ENCODE measurements at places on chromosomes 1 and 21.

DNA sequence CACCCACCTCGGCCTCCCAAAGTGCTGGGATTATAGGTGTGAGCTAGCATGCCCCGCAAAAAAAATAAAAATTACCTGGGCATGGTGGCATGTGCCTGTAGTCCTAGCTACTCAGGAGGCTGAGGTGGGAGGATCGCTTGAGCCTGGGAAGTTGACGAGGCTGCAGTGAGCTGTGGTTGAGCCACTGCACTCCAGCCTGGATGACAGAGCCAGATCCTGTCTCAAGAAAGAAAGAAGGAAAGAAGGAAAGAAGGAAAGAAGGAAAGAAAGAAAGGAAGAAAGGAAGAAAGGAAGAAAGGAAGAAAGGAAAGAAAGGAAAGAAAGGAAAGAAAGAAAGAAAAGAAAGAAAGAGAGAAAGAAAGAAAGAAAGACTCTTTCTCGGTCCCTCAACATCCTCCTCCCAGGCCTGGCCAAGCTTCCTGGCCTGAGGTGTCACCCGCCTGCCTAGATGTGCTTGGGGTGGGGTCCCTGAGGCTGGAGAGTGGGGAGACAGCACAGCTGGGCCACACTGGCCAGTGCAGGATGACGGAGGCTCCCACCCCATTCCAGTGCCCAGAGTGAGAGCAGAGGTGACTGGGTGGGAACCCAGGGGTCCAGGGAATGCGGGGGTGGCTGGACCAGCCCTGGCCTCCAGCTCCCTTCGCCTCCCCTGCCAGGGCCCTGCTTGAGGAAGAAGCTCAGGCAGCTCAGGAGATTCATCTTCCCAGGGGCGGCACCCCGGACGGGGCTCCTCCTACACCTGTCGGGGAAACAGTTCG, 10.2 kb upstream of the GNB1 start:
- no peak for DNase-seq

DNA sequence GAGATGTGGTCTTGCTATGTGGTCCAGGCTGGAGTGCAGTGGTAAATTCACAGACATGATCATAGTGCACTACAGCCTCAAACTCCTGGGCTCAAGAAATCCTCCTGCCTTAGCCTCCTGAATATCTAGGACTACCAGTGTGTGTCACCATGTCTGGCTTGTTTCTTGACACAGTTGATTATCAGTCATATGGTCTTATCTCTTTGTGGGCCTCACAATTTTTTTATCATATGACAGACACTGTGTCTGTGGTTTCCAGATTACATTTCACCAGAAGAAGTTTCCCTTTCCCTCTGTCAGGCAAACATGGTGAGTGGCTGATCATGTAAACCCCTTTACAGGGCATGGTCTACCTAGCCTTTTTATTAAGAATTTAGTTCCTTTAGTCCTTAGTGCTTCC, 96.1 kb downstream of the HFM1 start:
- DNase-seq = no peak

- no peak for DNase-seq
Observed at GRCh38 chr1:208717525-208717924, 473.3 kb upstream of the PLXNA2 start.

DNA sequence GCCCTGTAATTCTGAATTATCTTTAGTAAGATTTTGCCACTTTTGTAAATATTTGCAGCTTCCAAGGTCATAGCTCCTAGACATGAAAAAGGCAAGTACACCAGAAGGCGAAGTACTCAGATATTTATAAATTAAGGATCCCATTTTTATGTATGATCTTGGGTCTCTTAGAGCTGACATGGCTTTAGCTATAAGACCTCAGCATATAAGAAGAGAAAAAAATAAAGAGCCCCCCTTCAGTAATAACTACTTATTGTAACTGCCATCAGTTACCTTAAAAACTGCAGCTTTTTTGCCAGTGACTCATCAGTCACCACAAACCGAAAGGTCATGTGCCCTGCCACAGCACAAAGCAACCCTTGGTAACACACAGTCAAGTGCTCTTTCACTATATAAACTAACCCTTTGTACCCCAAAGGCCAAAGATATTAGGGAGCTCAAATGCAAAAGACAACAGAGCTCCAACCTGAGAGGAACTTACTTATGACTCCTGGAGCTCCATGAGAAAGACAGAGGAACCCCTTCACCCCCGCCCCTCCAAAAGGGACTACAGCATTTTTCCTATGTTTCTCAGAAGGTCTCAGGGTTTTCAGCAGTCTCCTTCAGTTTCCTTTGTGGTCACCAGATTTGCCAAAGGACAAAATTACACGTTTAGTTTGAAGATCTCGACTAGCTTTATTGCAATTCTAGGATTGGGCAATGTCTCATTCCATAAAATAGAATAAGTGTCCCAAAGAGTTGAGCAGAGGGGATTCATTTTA, 219.8 kb upstream of the DUSP10 start:
- no peak for DNase-seq

- DNase-seq = no peak
Observed at GRCh38 chr1:200778766-200779165, 40.1 kb downstream of the CAMSAP2 start.
